GM12892 (cell line): ENCODE measurements at places on chromosomes 1 and 21.

DNA sequence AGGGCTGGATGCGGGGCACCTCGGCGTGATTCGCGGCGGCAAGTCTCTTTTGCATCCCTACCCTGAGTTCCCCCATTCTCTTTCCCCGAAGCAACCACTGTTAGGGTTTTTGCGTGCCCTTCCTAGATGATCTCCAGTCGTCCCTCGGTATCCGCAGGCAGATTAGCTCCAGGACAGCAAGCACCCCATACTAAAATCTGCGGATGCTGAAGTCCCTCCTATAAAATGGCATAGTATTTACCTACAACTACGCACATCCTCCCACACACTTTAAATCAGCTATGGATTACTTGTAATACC lies 22.8 kb upstream of the CFAP126 start:
- DNase-seq: no peak

- DNase-seq: no peak
Measured at GRCh38 chr1:67642629-67643028, 42.4 kb upstream of the GADD45A start.

- DNase-seq: no peak
Measured at GRCh38 chr1:43753422-43753821, 46.1 kb downstream of the ST3GAL3 start.

GRCh38 chr1:227797144-227797543 lies 18.3 kb upstream of the PRSS38 start:
- DNase-seq: no peak

DNA sequence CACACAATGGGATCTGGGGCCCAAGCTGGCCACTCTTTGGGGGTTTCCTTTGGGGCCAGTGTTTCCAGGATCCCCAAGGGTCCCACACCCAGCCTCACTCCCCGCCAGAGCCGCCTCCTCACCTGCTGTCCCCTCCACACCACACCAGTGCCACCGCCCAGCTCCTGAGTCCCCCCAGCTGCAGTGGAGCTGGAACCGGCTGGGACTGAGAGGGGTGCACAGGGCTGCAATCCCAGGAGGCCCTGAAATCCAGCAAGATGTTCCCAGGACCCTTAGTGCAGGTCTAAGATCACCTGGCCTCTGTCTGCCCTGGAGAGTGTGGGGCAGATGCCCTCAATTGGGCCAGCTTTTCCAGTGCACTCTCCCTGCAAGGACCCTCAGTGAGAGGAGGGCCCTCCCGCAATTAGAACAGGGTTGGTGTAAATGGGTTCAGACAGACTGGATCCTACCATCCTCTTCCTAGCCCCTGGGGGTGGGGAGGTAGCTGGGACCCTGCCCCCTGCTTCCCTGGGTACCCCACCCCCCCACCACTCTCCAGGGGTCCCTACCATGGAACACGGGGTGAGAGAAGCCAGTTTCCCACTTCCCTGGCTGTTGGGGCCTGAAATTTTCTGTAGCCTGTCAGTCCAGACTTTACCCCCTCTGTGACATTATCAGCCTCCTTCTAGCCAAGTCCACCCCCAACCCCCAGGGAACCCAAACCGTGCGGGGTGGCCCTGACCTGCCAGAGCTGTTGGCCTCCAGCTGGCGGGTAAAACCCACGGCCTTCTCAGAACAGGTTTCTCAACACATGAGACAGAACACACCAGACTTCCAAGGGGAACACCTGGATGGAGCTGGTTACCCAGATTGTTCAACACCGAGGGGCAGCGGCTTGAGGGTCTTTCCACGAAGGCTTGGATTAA lies 7.0 kb downstream of the KRTAP10-12 start:
- no peak for DNase-seq

GRCh38 chr1:34987018-34987417 lies 1.9 kb upstream of the TMEM35B start:
- DNase-seq: no peak

DNA sequence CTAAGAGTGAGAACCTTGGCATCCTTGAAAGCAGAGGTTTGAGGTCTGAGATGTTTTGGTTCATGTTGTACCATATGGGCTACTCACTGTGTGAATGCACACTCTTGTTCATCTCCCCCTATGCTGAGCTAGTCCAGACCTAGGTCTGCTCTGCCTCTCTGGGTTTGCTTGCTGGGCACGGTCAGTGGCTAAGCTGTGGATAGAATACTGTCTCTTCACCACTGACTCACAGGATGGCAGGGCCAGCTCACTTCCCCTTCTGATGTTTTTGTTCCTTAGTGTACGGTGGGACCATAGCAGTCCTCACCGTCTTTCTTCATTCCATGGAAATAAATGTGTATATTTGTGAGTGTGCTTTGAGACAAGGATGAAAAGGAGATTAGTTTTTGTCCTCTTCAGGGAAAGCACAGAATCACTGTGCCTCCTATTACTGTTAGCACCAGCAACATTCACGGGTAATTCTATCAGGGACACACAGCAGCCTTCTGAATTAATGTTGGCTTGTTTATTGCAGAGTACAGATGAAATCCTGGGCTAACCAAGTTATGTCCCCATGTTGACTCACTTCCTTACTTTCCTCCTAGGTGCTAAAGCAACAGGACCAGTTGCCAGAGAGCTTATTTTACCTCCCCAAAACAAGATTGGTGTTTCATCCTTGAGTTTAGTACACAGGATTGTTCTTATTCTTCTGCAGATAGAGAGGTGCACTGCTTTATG lies 56.9 kb upstream of the IVNS1ABP start:
- no peak for DNase-seq

GRCh38 chr1:41404308-41404761 lies 43.1 kb downstream of the FOXO6 start:
- no peak for DNase-seq

DNA sequence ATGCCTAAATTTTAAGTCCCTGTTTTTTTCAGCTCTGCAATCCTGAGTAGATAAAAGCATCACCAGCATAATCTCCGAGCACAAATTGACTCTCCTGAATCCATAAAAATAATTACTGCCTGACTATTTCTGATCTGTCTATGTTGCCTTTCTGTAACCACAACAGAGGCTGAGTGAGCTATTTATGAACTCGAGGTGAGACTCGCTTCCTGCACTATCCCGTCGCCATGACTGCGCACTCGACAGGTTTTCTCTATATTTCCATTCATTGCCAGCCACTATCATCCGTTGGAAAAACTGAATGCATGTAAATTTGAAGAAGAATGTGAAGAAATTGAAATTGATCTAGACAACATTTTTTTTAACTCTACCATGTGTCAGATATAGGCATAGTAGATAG lies 897.2 kb downstream of the ADGRL2 start:
- no peak for DNase-seq

- no peak for DNase-seq
Measured at GRCh38 chr1:245091818-245092637, 62.8 kb upstream of the KIF26B start.
